Vagina (tissue), 2 donors: ENCODE measurements at places on chromosomes 4 and X.

DNA sequence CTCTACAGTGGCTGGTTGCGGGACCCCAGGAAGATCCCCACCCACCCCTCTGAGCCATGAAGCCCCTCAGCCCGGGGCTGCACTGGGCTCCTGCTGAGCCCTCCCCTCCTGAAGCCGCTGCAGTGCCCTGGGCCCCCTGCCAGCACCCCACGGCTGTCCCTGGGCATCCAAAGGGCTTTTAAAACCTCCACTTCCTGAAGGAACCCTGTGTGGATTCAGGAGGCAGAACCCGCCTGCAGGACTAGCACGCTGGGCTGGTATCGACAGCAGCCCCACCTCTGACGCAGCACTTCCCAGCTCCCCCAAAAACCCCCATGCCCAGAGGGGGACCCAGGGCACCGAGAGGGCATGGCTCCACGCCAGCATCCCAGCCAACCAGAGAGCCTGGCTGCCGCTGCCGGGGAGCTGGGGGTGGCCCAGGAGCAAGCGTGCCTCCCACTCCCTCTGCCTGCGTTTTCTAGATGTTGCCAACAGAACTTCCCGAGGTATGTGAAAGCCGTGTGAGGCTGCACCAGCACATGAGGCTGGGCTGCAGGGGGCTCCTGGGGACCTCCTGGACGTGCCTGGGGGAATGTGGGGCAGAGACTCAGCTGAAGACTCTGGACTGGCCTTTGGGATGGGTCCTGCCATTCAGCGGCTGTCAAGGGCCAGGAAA is 6.3 kb downstream of the MXD4 start:
- DNase-seq = no peak

- DNase-seq = no peak
Observed at GRCh38 chrX:28391528-28391927, 195.7 kb upstream of the IL1RAPL1 start.

- DNase-seq = no peak
Observed at GRCh38 chr4:115042496-115042895, 70.9 kb downstream of the NDST4 start.

DNA sequence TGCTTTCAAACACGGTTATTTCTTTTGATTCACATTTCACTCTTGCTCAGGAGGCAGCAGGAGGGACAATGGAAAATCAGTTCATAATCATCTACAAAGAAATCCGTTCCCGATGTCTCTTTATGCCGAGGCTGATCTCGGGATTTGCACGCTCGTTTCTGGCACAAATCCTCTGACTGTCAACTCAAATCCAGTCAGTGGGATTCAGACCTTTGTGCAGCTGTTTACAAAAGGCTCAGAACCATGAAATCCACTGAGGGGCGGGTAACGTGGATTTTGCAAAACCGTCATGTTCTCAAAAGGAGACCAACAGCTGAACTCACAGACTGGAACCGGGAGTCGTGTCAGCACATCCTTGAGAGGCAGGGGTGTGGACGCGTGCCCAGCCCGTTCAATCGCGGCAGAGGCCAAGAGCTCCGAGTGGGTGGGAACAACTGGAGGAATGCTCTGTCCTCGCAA is 46.4 kb downstream of the ACOX3 start:
- DNase-seq = no peak

- no peak for DNase-seq
Observed at GRCh38 chr4:56139241-56139827, 190.6 kb downstream of the CEP135 start.

GRCh38 chrX:115047181-115047580 is 29.8 kb upstream of the IL13RA2 start:
- no peak for DNase-seq

GRCh38 chr4:108361886-108362285 is 193.2 kb upstream of the LEF1 start:
- DNase-seq = no peak

- no peak for DNase-seq
Observed at GRCh38 chr4:786861-787300, 39.0 kb downstream of the CPLX1 start.

DNA sequence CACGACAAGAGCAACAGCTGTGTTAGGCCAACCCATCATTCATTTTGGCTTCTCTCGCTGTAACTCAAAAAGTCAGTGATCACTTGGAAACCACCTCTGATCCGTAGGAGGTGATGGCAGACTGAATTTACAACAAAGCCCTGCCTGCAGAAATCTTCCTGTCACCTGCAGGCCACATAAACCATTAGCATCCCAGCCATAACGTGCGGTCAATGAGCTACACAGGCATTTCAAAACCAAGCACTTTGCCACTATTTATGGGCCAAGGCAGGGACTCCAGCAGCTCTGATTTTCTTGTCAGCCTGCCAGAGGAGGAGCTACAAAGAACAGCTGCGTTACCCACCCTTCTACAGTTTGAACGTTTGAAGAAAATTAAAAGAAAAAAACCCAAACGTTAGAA is 228.1 kb upstream of the PPARGC1A start:
- DNase-seq = no peak

- no peak for DNase-seq
Observed at GRCh38 chr4:95293014-95293413, 255.8 kb downstream of the UNC5C start.

GRCh38 chrX:96752781-96753180 is 68.1 kb downstream of the DIAPH2 start:
- no peak for DNase-seq

GRCh38 chrX:15673970-15674369 is 9.4 kb upstream of the CLTRN start:
- no peak for DNase-seq

DNA sequence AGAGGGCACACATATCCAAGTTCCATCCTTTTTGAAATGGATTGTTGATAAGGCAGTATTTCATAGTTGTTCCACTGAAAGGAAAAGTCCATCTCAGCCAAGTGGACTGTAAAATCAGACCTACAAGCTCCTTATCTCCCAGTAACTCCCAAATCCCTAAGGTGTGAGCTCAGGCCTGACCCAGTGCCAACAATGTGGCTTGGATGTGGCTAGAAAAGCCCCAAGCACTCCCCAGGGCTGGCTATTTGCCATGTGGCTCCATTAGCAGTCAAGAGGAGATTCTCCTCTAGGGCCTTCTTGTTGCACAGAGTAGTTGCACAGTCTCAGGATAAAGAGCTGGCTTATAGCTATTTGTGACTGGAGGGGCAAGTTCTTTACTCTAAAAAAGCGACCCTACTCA is 25.0 kb upstream of the DGKK start:
- no peak for DNase-seq

- no peak for DNase-seq
Observed at GRCh38 chr4:592825-593520, 16.9 kb upstream of the TMEM271 start.

DNA sequence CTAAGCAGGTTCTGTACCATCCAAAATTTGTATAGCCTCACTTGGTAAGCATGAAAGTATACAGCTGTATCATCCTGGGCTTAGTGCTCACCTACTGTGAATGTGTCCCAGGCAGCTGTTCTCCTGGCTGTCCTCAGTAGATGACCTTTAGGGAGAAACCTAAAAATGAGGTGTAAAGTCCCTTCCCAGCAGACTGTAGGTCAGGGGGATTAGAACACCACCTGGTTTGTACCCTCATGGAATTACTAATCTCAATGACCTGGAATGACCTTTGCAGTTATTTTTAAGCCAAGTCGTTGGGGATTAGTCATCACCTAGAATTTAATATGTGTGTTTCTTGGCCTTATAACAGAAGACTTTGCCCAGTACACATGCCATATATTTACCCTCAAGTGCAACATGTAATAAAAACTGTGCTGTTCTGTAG is 39.1 kb upstream of the MBTPS2 start:
- no peak for DNase-seq

GRCh38 chr4:74891037-74891436 is 41.9 kb upstream of the PARM1 start:
- DNase-seq = no peak

DNA sequence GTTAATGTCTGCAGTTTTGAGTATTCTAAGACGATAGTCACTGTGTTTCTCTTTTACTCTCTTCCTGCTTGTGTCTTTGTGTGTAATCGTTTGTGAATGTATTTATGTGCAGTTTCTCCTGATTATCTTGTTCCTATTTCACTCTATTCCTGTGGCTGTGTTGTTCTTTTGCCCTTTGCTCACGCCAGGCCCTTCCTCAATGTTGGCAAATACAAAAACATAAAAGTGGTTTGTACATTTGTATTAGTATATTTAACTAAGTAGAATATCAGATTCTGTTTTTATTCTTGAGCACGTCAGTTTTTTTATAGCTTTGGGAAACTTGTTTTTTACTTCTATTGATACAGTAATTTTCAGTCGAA is 107.6 kb upstream of the BMPR1B start:
- DNase-seq = no peak

DNA sequence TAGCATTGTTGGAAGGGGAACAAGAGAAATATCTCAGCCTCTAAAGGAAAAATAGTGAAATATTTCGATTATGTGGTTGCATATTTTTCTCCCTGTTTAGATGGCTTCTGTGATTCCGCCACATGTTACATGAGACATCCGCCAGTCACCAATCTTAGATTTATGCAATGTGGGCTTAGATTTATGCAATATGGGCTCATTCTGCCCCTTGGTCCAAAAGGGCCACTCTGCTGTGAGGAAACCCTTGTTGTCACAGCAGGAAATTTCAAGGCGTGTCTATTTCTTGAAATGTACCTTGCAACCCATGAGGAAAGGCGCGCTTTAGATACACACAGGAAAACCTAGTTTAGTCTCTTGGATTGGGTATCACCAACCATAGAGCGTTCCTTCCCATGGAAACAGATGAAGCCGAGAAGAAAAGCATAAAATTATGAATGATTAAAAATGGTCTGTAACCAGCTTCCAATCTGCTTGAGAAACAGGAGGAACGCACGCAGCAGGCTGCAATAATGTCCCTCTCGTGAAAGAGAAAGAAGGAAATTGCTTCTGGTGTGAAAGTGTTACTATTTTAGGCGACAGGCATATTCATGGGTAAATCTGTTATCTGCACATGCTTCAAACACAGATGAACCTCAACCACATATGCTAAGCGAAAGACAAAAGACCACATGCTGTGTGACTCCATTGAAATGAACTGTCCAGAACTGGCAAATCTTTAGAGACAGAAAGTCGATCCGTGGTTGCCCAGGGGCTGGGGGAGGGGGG is 3.7 kb downstream of the RS1 start:
- no peak for DNase-seq

DNA sequence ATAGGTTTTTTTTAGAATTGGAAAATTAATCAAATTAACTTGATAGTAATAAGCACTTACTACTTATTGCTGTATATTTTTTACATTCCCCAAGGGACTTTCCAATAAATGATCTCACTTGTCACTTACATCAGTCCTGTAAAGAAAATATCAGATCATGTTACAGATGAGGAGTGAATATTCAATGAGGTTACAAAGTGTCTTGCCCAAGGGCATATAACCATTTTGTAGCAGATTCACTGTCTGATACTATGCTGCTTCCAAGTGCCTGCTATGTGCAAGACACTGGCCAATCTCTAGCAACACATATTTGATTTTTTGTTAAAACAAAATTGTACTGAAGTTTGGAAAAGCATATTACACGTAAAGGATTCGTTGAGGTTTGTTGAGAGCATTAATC is 1287.7 kb downstream of the FAM133A start:
- DNase-seq = no peak

DNA sequence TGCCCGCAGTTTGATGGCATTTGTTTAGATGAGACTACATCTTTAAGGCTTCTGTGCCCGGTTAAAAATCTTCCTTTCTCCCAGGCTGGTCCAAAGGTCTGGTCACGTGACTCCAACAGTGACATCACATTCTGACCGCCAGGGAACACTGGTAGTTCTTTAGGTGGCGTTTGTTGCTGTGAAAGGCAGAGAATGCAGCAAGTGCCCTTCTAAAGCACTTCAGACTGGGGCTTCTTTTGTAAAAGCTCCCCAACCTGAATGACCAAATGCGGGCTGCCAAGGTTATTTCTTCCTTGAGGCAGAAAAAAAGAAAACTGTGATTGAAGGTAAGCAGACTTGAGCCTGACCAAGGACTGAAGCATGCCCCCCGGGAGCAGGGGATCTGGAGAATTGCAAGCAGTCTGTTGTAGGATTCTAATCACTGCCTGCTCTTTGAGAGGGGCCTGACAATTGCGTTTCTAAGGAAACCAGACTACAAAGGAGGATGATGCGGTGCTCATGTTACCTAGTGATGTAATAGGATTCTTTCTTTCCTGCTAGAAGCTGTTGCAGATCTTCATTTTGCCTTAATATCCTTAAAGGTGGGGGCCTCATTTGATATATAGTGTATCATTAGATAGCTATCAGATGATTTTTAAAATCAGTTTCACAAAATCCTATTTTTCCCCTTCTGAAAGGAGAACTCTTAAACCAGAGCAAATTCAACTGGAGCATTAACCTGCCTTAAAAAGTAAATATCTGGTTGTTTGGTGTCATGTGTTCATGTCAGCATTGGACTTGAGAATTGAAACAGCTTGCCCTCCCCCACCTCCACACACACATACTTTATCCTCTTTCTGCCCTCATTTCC is 133.1 kb downstream of the AKAP4 start:
- no peak for DNase-seq

GRCh38 chr4:180652533-180652932 is 1590.7 kb upstream of the TENM3 start:
- DNase-seq = no peak

DNA sequence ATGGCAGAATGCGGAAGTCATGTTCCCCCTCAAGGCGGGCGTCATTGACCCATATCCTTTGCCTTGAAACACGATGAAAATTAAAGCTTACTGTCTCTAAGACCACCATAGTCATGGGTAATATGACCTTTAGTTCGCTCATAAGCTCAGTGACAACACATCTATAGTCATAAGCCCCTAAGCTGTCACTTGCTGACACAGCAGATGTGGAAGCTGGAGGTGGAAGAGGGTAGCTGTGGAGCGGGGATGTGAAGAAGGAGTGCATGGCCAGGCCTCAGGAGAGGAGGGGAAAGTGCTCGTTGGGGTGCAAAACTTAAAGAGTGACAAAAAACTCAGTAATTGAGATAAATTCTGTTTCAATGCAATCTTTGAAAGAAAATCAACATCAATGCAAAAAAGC is 134.0 kb upstream of the PDLIM3 start:
- DNase-seq = no peak

GRCh38 chr4:6956434-6957147 is 47.0 kb downstream of the TBC1D14 start:
- DNase-seq = no peak

DNA sequence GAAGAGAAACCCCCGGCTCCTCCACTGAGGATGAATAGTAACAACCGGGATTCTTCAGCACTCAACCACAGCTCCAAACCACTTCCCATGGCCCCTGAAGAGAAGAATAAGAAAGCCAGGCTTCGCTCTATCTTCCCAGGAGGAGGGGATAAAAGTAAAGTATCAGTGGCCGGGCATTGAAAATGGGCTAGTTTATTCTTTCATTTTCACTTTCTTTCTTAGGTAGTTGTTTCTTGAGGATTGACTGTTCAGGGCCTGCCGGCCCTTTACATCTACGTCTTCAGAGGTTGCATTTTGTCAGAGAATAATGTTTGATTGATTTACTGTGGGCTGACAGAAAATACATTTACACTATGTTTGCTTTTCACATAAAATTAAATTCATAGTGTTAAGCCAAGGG is 27.1 kb downstream of the PAK3 start:
- no peak for DNase-seq

- DNase-seq = no peak
Observed at GRCh38 chr4:11455201-11455835, 26.6 kb upstream of the HS3ST1 start.
